Suppressor macrophage treated with lipopolysaccharide for 1 hour (primary cell): ENCODE measurements at places on chromosomes 2 and 18.

GRCh38 chr18:48859311-48860268 is 91.2 kb downstream of the SMAD7 start:
- DNase-seq: no peak

DNA sequence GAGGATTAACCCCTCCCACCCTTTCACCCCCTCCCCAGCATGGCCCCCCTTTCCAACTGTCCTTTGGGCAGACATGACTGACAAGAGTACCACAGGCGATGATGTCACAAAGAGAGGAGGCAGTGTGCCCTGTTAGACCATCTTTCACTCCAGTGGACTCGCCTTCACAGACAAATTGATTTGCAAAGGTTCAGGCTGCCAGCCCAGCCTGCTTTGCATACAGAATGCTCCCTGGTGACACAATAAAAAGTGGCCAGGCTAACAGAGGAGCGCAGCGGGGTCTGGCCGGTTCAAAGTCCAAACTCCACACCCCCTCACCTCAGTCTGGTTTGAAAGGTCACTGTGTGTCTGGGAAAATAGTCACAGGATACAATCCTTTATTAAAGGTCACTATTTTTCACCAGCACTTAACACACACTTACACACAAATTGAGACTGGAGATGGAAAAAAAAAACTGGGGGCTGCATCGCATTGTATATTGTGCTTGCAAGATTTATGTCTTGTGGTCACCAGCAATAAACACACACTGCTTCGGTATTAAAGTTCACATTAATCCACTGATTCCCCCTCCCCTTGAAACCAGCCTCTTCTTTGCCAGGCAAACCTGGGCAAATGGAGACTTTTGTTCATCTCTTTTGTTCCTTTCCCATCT is 236.9 kb downstream of the BCL11A start:
- DNase-seq: no peak

- no peak for DNase-seq
Measured at GRCh38 chr18:62876828-62877227, 161.5 kb downstream of the PHLPP1 start.

DNA sequence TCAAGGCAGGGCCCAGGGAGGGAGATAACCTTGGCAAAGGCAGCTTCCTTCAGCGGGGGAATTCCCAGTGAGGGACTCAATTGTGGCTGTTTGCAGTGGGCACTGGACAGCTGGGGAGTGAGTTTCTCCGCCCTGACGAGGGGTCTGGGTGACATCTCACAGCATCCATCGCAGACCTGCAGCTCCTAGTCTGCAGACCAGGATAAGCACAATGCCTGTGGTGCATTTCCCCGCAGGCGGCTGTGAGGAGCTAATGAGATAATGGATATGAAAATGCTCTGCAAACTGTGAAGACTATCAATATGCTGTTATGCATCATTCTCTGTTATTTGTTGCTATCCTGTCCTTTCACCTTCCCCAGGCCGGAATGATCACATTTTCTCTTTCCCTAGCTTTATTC is 30.0 kb upstream of the CYP1B1 start:
- DNase-seq: no peak

DNA sequence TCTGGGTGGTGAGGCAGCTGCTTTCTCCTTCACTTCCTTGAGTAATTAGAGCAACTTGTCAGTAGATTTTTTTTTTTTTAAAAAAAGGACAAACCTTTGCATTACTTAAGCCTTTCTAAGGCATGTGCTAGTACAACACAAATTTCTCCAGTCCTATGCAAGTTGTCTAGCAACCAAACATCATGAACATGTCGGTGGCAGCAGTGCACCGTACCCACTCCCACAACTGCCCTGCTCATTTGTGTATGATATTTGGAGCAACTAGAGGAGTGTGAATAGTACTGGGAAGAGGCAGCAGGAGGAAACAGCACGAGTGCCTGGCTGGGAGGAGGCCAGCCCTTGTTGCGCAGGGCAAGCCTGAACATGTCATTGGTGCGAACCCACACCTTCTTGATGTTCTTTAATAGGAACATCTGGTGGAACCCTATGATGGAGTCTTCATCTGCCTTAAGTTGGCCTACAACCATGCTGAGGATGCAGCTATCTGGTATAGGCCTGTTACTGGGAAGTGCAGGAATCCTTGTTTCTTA is 238.3 kb downstream of the TDRD15 start:
- no peak for DNase-seq

DNA sequence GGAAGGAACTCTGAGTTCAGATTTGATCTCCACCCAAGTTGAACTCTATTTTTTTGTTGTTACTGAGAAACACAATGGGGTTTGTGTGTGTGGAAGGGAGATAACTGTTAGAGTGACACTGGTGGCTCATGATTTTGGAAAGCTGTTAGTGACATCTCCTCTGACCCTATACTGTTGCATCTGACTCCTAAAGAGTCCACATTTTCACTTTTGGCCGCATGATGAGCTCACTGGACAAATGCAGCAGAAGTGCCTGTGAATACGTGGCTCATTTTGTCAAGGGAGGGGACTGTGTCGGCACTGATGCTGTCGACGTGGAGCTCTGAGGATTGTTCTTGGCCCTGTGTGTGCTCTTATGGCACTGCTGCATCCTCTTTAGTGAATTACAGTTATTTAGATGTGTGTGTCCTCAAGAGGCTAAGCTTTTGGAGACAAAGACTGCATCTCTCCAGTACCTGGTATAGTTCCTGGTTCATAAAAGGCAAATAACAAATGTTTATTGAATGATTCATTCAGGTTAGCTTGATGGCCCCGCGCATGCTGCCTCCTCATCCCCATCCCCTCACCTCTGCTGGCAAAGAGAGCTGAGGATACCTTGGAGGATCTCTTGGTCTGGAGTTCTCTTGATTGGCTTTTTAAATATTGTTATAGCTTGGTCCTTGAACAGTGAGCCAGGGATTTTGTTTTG is 135.4 kb downstream of the PHLPP1 start:
- no peak for DNase-seq

DNA sequence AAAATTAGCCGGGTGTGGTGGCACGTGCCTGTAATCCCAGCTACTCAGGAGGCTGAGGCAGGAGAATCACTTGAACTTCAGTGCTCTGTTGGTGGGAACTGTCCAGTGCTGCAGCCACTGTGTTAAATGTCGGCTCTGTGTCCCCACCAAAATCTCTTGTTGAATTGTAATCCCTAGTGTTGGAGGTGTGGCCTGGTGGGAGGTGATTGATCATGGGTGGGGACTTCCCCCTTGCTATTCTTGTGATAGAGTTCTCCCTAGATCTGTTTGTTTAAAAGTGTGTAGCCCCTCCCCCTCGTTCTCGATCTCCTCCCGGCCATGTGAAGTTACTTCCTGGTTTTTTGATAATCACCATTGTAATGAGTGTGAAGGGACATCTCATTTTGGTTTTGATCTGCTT is 9.8 kb upstream of the RPL31 start:
- peak; percentile 56 for DNase-seq

GRCh38 chr2:88590998-88591613 is 36.2 kb downstream of the EIF2AK3 start:
- peak; percentile 74 for DNase-seq

- DNase-seq: no peak
Measured at GRCh38 chr2:139170406-139170805, 390.2 kb upstream of the NXPH2 start.

DNA sequence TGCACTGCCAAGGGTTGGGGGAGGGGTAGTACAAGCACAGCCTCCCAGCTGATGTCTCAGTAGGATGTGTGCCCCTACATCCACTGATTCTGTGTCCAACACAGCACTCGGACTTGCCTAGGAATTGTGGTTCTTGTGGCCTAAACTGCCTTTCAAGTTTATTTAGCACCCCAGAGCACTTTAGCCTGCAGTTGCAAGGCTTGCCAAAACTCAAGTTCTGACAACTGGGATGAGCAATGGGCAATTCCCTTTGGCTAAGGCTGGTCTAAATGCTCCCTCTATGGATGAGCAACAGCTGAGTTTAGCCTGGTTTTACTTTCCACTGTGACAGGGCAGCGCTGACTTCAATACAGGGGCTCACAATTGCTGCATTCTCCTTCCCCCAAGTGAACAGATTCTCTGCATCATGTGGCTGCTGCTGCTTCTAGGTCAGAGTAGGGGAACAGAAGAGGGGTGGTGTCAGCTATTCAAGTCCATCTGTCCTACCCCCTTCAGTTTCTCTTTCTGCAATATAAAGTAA is 471.5 kb downstream of the PIK3C3 start:
- DNase-seq: no peak

DNA sequence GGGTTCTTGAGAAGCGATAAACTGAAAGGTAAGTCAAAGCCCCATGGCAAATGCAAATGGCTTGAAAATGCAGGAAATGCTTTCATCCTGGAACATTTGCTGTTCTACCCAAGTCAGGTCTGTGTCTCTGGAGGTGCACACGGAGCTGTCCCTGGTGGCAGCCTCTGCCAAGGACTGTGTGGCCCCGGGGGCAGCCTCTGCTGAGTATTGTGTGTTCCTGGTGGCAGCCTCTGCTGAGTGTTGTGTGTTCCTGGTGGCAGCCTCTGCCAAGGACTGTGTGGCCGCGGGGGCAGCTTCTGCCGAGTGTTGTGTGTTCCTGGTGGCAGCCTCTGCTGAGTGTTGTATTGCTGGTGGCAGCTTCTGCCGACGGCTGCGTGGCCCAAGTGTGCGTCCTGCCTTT is 135.6 kb upstream of the ALKAL2 start:
- DNase-seq: no peak

DNA sequence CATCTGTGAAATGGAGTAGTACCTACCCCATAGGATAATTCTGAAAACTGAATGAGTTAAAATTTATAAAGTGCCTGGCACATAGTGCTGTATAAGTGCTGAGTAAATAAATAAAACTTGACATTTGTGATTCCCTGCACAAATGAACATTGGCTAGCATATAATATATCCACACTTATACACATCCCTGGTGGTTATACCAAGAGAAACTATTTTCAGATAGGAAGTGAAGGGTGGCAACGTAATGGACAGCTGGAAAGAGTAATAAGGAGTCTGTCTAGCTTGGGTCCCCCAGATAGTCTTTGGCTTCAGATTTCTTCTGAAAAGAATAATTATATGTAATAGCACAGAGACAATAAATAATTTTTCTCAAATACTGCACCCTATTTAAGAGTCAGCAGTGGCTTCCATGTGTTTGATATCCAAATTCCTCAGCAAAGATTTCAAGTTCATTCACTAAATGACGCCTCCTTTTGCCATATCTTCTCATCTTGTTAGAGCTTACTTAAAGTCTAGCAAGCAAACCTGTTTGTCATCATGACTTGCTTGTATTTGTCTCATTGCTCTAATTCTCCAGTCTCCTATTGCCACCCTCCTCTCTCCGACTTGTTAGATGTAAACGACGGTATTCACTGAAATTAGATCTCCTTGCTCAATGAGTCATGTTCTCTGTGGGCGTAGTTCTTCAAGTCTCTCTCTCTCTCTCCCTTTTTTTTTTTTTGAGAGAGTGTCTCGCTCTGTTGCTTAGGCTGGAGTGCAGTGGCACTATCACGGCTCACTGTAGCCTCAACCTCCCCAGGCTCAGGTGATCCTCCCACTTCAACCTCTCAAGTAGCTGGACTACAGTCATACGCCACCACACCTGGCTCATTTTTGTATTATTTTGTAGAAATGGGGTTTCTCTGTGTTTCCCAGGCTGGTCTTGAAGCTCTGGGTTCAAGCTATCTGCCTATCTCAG is 8.7 kb upstream of the ADGRF3 start:
- DNase-seq: peak; percentile 62

GRCh38 chr2:68698567-68699377 is 35.8 kb upstream of the ARHGAP25 start:
- no peak for DNase-seq
